NK-92 treated with Interleukin-12 subunit alpha and Interleukin-12 subunit beta, amount 100 ng/mL, for 24 hours (cell line): ENCODE measurements at places on chromosomes 4 and X.

DNA sequence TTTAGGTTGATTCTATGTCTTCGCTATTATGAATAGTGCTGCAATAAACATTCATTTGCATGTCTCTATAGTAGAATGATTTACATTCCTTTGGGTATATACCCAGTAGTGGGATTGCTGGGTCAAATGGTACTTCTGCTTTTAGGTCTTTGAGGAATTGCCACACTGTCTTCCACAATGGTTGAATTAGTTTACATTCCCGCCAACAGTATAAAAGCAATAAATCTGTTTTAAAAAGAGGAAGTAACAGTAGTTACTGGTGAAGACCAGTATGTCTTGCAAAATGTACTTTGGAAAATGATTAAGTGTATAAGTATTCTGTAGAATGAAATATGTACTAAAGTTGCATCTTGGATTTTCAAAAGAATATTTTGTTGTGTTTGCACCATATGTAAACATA is 77.3 kb downstream of the SHROOM4 start:
- no peak for DNase-seq

- no peak for DNase-seq
These were observed 977 bp downstream of the RNF175 start for GRCh38 chr4:153758688-153759406.

DNA sequence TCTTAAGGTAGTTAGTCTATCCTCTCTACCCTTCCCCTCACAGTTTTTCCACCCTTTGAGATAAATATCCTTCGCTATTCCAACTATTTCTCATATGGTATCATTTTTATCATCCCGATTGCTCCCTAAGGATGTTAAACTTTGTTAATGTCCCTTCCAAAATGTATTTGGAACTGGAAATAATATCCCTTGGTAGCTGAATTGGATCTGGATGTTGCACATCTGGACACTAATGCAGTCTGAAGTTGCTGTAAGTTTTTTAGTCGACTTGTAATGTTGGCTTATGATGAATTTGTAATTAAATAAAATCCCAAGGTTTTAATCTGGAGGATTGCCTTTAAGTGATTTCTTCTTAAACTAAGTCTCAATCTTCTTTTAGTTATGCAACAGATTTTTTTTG is 22.5 kb downstream of the XIAP start:
- no peak for DNase-seq

- DNase-seq = no peak
These were observed 56.7 kb downstream of the ADGRG2 start for GRCh38 chrX:19065535-19065934.

GRCh38 chr4:24801136-24801855 is 5.9 kb downstream of the SOD3 start:
- no peak for DNase-seq

DNA sequence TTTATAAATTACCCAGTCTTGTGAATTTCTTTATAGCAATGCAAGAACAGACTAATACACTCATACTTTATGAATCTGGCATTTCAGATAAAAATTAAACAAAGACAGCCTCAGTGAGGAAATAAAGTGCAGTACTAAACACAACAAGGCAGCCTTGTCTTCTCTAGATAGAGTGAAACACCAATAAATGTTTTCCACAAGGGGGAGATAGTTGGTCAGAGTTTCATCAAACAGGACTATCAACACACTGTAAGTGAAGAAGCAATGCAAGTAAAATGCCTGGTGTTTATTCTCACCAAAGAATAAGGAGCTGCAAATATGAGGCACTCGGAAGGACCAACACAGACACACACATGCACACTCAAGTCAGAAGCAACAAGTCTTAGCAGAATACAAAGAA is 62.8 kb downstream of the FAM9B start:
- no peak for DNase-seq

DNA sequence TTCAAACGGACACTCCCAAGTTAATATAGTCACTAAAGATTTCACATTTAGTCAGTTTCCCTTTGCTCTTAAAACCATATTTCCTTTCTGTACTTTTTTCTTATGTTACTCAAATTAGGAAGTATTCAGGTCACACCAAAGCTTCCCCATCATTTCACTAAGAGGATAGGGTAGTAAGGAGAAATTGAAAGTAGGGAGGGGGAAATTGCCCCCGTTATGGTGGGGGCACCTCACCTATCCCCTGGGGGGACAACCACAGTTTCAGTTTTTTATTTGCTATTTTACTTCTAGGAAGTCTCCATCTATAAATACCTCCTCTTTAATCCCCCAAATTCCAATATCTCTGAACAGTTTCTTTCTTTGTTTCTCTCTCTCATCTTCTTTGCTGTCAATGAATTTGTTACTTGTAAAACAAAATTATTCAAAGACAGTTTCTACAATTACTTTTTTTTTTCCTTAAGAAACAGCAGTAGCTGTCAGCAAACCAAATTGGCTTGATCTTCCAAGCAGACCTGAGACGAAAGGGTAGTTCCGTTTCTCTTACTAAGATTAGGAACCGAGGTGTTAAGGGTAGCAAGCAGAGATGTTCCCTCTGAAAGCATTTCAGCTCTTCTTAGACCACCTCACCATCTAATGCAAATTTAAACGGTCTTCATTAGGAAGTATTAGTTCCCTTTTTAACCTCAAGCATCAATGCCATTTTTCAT is 160.2 kb upstream of the KLF3 start:
- no peak for DNase-seq

DNA sequence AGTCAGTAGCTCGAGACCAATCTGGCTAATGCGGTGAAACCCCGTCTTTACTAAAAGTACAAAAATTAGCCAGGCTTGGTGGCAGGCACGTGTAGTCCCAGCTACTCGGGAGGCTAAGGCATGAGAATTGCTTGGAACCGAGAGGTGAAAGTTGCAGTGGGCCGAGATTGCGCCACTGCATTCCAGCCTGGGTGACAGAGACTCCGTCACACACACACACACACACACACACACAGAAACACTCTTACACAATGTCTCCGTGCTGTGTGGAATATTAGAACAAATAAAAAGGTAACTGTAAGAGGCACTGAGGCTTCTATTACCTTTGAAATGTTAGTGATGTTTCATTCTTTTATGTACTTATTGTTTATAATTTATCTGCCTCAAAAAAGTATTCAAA is 326.6 kb downstream of the GPAT3 start:
- no peak for DNase-seq

- no peak for DNase-seq
These were observed 552.6 kb downstream of the PCDH19 start for GRCh38 chrX:99857455-99857854.

DNA sequence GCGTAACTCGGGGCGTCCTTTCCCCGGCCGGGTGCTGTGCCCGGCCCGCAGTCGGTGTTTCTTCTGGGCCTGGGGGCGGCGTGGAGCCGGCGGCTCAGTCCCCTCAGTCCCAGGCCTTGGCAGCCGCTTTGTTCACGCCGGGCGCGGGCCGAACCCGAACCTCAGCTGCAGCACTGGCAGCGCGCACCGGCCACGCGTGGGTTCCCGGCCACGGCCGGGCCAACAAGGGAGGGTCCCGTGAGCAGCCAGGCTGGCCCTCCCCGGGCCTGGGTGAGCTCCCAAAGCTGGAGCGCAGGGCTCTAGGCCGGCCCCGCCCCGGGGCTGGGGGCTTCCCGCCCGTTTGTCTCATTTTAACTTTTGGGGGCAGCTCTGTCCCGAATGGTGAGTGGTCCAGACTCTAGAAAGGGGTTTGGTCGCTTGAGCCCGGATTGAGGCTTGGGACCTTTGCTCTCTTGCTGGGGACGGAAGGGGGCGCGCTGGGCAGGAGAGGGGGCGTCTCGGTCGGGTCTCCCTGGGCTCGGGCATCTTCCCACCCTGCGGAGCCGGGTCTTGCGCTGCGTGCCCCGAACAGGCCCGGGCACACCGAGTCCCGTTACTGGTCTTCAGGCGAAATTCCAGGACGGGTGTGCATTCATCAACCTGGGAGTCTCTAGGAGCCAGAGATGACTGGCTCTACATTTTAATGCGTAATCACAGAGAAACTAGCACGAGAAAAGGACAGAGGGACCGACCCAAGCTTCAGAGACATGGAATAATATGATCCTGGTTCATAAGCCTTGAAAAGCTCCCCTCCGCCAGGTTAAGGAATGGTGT is 177.1 kb downstream of the CBR4 start:
- DNase-seq = no peak
